ENCODE measurements at places on chromosomes 12 and 14.

DNA sequence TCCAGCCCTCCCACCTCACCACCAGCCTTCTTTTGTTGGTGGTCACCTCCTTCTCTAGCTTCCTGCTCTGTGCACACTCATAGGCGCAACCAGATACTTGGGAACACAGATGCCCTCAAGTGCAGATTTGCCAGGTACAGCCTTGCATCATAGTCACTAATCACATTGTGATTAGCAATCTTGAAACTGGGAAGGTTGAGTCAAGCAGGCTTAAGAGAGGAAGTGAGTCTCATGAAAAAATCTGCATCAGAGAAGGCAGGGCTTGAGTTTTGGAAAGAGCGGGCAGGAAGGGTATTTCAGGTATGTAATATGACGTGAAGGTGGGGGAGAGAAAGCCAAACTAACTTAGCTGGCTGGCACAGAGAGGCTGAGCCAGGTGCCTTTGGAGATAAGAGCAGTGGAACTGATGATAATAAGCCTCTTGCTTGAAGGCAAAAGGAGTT is 2.7 kb upstream of the RABGGTA start:
- no peak for DNase-seq

DNA sequence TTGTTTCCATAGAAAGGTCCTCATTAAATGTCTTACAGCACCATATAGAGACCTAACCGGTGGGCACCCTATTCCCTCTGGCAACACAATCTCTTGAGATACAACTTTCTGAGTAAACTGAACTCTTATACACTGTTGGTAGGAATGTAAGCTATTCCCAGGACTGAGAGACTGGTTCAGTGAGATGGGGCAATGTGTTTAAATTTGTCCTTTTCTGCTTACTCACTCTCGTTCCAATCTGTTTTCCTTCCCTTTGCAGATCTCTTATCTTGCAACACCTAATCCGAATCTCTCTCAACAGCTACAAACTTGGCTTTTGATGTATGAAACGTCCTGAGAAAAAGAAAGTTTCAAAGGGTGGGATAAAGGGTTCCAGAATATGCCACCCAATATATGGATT is 26.1 kb upstream of the ETV6 start:
- no peak for DNase-seq

DNA sequence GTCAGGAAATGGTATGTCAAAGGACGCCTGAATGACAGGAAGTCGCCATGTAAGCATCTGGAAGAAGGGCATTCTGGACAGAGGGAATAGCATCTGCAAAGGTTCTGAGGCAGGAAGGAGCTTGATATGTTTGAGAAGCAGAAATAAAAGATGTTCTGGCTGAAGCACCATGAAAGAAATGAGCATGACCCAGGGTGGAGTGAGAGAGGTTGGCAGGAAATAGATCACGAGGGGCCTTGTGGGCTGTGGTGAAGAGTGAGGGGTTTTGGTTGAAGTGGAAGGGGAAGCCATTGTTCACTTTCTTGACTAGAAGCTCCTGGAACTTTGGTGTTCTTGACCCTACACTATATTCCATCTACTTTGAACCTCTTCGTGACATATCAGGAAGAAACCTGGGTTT is 99.4 kb upstream of the PARP11 start:
- DNase-seq: no peak

DNA sequence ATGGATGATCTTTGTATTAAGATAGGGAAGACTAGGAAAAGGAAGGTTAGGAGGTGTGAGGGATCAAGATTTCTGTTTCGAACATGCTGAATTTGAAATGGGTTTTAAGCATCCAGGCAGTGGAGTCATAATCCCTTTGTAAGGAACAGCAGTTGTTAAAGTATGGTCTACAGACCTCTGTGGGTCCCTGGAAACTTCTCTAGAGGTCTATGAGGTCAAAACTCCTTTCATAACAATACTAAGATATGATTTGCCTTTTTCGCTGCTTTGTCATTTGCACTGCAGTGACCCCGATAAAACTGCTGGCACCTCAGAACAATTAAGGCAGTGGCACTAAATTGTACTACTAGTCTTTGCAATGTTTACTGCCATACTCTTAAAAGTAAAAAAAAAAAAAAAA is 1.5 kb downstream of the RAD51AP1 start:
- no peak for DNase-seq

DNA sequence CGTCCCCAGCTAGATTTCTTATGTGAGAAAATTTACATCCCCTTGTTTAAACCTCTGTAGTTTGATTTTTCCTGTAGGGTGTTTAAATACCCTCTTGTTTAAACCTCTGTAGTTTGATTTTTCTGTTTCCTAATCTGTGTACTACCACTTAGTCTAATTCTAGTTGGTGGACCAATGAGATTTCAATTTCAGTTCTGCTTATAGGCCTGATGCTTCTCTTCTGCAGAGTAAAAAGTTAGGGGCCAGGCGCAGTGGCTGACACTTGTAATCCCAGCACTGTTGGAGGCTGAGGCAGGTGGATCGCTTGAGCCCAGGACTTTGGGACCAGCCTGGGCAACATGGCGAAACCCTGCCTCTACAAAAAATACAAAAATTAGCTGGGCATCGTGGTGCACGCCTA is 11.5 kb downstream of the UBC start:
- no peak for DNase-seq
